ENCODE measurements at places on chromosomes 2 and 18.

GRCh38 chr18:74251297-74252038 lies 40.3 kb downstream of the CYB5A start:
- DNase-seq: no peak

GRCh38 chr2:167581961-167582574 lies 665.3 kb downstream of the STK39 start:
- no peak for DNase-seq

DNA sequence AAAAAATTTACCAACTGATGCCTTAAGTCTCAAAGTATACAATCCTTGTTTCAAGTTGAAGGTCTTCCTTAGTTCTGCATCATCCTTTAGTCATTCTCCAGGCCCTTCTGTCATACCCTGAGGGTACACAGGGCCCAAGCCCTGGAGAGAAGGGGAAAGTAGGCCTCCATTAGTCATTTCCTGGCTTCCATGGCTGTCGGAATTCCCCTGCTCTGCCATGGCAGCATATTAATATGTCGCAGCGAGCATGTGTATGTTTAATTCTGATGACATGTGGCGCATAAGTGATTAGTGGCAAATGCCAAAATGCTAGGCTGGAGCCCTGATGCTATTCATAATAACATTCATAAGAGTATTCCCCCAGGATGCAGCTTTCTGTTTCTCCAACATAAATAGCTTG lies 22.1 kb downstream of the GPR39 start:
- DNase-seq: no peak

GRCh38 chr18:63257453-63257852 lies 62.1 kb downstream of the BCL2 start:
- DNase-seq: no peak

GRCh38 chr2:111654829-111655228 lies 229.2 kb downstream of the ANAPC1 start:
- no peak for DNase-seq

DNA sequence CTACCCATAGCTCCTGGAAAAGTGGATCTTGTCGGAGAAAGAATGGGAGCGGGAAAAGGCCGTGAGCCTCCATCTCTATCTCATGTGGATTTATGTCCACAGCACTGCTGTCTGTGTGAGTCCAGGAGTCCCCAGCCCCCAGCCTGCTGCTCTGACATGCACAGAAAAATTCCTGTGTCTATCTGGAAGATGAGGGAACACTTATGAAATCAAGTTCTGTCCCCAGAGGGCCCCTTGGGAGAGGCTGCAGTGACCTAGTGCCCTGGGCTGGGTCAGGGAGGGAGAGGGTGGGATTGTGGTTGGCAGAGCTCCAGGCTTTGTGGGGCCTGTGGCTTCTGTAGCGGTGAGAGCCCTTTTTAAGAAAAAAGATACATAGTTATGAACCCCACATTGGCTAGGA lies 37.6 kb downstream of the HJURP start:
- no peak for DNase-seq

- DNase-seq: peak; percentile 95
These were observed at the start of gene DRC1 for GRCh38 chr2:26401739-26402541. Gene DRC1, plus strand, starts transcription at chr2:26401920. Its CDS starts 70 bp downstream, at chr2:26401990.

DNA sequence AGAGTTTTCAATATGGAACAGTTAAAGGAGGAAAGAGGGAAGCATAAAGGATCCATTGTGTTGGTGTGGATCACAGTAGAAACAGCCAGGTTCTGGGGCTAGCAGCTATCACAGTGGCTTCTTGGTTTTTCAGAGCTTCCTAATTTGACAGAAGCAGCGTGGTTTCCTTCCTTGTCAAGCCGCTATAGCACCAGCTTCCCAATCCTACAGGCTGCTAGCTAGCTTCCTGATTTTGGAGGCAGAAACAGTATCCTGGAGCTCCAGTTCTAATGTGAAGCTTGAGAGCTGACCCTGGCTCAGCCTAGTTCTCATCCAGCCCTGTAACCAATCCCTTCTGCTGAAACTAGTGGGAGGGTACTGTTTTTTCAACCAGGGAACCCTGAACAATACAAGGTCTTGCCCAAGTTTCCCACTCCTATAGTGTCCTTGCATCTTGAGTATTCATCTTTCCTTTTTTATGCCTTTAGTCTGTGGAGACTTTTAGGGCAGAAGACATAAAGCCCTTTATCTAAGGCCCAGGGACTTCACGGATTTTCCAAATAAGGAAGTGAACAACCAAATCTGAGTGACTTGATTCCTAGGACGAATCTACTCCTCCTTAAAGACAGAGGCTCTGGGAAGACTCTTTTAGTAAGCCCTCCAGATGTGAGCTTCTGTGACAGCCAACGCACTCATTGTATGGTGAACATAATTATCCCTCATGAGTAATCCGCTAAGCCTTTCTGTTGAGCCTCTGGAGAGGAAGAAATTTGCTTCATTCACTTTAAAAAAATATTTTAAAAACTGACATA lies 33.8 kb downstream of the CCDC93 start:
- DNase-seq: no peak

DNA sequence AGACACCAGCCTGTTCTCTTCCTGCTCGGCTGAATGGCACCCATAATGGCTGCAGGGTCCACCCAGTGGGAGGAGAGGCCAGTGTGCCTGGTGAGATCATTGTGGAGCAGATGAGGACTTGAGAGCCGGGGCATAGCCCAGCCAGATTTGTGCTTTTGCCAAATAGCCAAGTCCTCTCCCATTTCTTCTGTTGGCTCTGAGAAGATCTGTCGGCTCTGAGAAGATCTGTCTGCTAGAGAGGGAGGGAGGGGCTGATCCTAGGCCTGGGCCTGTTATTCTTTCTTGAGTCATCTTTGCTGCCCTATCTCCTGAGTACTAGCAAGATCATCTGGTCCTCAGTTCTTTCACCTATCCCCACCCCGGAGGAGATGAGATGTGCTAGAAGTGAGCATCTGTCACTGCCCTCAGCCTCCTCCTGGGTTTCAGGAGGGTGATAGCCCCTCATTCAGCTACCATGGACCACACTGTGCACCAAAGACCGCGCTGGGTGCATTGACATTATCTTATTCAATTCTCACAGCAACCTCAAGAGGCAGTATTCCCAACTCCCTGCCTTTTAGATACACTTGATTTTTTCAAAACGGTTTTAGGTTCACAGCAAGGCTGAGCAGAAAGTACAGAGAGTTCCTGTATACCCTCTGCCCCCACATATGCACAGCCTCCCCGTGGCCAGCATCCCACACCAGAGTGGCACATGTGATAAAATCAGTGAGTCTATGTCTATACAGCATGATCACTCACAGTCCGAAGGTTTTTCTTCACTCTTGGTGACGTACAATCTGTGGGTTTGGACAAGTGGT lies 98.6 kb downstream of the CAPN13 start:
- peak; percentile 32 for DNase-seq

DNA sequence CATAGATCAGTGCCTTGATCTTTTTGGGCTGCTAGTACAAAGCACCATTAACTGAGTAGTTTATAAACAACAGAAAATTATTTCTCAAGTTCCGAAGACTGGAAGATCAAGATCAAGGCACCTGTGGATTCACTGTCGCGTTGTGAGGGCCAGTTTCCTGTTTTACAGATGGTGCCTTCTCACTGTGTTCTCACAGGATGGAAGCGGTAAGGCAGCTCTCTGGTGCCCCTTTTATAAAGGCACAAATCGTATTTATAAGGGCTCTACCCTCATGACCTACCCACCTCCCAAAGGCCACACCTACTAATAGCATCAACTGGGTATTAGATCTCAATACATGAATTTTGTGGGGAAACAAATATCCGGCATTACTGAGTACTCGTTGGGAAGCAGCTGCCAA lies 729.5 kb upstream of the SLC39A10 start:
- no peak for DNase-seq

DNA sequence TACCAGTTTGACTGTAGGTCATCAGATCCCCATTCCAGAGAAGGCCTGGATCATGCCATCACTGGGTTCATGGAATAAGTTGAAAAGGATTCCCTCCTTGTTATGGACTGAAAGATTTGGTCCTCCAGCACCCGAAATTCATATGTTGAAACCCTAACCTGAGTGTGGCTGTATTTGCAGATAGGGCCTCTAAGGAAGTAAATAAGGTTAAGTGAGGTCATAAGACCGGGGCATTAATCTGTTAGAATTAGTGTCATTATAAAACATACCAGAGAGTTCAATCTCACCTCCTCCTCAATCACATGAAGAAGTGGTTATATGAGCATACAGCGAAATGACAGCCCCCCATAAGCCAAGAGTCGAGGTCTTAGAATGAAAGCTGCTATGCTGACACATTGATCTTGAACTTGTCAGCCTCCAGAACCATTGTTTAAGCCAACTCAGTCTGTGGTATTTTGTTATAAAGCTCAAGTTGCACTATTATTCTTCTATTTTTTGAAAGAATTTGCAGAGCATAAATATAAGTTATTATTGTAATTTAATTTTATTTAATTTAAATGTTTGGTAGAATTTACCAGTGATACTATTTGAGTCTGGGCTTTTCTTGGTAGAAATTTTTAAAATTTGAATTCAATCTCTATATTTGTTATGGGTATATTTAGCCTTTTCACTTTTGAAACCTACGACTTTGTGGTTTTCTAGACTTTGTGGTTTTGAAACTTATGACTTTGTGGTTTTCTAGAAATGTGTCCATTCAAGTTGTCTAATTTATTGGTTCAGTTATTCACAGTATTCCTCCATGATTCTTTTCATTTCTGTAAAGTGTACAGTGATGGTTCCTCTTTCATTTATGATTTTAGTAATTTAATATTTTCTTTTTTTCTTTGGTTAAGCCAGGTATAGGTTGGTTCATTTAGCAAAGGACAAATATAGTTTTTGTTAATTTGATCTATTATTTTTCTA lies 1206.7 kb upstream of the CDH2 start:
- DNase-seq: no peak

DNA sequence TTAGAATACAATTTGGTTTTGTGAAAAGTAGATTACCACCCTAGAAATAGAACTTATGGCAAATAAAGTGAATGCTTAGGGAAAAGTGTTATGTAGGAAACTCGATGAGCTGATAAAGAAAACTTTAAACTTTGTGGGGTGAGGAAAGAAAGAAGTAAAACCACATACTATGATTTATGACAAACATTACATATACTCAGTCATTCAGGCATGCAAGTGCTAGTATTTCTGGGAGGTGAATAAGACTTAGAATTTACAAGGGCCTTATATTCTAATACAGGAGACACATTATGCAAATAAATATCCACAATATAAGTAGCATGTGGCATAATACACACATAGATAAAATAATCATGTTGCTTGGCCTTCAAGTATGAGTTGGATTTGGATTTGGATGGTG lies 618.1 kb downstream of the XIRP2 start:
- no peak for DNase-seq

- DNase-seq: no peak
These were observed 46.7 kb downstream of the NDUFA10 start for GRCh38 chr2:239978411-239978810.

- DNase-seq: no peak
These were observed 37.6 kb downstream of the RND3 start for GRCh38 chr2:150449856-150450255.

DNA sequence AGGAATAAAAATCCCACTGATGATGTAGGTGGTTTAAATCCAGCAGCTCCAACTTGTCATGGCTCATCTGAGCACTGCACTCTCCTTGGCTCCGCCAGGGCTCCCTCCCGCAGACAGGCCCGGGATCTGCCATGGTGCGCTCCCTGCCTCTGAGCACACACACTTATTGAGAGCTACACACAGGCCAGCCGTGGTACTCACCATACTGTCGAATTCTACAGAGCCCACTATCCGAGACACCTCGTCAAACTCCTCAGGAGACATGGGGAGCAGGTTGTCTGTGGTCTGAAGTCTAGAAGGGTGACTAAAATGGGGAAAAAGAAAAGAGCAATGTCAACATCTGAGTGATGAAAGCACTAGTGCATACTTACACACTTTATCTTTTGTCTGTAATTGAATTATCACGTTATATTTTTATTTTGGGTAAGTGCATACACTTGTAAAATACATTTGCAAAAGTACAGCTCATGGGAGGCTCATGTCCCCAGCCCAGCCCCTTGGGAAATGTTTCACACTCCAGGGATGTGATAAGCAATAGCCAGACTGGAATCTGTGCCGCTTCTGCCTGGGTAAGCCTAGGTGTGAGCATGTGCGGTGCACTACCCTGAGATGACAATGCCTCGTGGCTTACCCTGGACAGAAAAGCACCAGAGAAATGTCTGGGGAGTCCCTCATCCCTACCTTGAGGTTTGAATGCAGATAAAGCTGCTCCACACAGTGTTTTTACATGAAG lies 39.2 kb downstream of the STAT1 start:
- no peak for DNase-seq

DNA sequence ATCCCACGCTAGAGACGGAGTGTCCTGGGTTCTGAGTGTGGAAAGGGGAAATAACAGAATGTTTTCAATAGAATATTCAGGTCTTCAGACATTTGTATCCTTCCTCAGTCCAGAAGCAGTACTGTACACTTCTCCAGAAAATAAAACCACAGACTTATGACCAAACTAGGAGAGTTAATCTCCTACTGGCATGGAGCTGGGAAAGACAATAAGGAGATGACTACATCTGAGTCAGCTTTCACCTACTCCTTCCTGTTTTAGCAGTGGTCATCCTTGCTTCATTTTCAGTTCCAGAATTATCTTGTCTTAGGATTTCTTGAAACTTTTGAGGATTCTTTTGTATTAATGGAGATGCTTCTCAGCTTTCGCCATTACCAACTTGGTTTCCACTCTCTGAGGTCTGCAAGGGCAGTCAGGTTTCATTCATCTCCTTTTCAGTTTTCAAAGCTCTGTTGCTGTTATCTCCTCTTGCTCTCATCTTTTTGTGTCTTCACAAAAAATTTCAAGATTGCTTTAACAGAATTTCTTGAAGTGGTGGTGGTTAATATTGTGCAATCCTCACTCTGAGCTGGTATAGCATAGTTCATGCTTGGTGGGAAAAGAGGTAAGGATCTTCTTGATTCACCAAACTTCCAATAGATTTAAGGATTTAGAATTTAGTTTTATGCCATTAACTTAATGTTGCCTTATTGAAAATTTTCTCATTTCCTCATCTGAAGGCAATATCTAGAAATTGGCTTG lies 23.7 kb upstream of the NR4A2 start:
- no peak for DNase-seq

GRCh38 chr2:165794536-165794928 lies 485 bp upstream of the GALNT3 start:
- DNase-seq: peak; percentile 62

DNA sequence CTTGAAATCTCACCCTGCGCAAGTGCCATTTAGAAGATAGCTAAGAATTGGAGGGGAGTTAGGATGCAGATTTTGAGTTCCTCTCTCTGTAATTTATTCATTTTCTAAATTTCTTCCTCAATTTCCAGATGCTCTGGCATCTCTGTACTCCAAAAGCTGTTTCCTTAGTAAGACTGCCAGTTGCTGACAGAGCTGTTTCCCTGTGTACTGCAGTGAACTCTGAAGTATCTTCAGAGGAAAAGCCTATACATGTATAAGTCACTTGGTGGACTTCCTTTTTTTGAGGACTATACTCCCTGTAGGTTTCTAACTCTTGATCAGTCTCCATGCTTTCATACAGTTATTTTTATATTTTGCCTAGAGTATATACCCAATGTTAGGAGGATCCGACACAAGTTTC lies 1.5 kb upstream of the RESP18 start:
- no peak for DNase-seq

- DNase-seq: no peak
These were observed 82.0 kb upstream of the IL1R2 start for GRCh38 chr2:101909760-101910159.

- DNase-seq: no peak
These were observed 133.0 kb downstream of the MSH2 start for GRCh38 chr2:47535996-47536395.

- DNase-seq: no peak
These were observed 129.1 kb upstream of the CAB39 start for GRCh38 chr2:230583581-230583980.

All from ecto neural progenitor cell (in vitro differentiated cells).